ENCODE measurements at places on chromosomes 7 and 10. TPM values are rescaled to one million over a fixed set of nuclear protein-coding genes. Genes with fewer than 3 reads are reported as not detected.

RET gene
- 6.8 TPM for polyA plus RNA-seq

DNA sequence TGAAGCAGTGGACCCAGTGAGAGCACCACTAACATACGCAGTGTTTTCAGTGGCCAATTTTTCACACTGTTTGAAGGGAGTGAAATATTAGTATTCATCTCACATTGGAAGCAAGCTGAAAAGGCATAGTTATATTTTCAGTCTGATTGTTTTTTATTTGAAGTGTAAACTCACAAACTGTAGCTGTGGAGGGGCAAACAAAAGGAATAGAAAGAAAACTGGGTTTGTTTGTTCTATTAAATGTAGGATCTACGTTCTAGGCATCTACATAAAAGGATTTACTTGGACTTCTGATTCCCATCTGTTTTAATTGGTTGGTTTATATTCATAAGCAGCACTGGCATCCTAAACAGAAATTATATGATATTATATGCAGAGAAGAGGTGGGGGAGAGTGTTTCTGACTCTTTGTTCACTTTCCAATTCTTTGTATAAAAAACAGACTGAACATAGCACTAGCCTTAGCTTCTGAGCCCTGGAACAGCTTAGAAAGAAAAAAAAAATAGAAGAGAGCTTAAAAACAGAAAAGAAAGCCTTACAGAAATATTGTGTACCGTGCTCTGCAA is 447.8 kb upstream of the KCND2 start:
- DNase-seq, result no peak

DNA sequence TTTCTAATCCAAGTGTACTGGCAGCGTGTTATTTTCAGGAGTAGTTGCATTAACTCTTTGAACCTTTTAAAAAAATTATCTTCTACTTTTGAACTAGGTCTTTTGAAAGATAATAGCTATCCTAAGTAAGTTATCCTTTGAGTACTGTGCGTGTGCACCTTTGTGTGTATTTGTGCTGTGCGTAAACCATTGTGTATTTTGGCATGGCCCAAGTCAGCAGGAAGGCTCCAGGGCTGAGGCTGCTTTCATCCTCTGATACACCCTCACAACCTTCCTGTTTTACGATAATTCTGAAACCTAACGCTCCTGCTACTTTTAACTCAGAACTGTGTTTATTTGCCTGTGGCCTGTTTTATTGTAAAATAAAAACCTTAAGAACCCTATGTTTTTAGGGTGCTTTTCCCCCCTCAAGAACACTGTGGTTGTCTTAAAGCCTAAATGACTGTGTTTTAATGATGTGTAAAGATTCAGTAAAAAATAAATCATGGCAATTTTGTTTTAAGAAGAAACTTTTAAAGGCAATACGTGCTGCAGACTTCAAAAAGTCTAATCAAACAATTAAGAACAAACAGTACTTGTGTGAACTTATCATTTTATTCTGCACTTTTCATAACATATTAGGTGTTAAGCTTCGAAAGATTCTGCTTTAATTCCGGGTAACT is 57.5 kb downstream of the HDAC9 start:
- peak; percentile 41 for DNase-seq

- DNase-seq, result no peak
These were observed 213.0 kb downstream of the BUB3 start for GRCh38 chr10:123367195-123367594.

Data from SK-N-SH (cell line).